Foreskin keratinocyte (primary cell): ENCODE measurements at places on chromosomes 11 and 22.

DNA sequence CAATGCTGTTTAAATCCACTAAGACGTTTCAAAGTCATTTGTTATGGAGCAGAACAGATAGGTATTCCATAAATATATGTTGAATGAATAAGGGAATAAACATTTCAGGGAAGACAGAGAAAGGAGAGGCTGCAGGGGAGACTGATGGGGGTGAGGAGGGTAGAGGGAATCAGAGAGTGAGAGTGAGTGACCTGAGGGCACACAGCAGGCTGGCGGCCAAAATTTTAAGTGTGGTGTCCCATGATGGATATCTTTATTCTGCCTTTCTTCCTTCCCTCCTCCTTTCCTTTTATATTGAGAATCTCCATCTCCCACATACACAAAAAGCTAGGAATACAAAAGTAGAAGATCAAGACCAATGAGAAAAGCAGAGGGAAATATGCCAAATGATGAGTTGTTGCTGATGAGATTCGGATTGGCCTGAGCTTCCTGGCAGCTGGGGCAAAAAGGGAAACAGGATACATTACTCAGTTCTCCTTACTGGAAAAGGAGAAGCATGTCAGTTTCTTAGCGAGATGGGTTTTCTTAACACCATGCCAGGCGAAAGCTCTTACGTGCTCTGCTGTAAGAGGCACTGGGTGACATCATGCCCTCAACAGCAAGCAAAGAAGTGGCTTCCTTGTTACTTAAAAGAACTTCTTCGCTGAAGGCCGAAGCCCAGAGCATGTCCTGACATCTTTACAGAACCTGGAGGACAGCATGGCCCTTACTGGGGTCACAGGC is 11.2 kb upstream of the CYTH4 start:
- no peak for DNase-seq

DNA sequence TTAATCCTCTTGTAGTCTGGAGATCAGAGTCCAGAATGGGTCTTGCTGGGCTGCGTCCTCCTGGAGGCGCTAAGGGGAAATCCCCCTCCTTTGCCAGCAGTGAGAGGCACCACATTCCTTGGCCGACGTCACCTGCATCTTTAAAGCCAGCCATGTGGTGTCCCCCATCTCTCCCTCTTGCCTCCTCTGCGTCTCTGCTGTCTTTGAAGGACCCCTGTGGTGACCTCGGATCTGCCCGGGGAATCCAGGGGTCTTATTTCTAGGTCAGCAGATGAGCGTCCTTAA is 27.2 kb upstream of the PARVB start:
- no peak for DNase-seq

DNA sequence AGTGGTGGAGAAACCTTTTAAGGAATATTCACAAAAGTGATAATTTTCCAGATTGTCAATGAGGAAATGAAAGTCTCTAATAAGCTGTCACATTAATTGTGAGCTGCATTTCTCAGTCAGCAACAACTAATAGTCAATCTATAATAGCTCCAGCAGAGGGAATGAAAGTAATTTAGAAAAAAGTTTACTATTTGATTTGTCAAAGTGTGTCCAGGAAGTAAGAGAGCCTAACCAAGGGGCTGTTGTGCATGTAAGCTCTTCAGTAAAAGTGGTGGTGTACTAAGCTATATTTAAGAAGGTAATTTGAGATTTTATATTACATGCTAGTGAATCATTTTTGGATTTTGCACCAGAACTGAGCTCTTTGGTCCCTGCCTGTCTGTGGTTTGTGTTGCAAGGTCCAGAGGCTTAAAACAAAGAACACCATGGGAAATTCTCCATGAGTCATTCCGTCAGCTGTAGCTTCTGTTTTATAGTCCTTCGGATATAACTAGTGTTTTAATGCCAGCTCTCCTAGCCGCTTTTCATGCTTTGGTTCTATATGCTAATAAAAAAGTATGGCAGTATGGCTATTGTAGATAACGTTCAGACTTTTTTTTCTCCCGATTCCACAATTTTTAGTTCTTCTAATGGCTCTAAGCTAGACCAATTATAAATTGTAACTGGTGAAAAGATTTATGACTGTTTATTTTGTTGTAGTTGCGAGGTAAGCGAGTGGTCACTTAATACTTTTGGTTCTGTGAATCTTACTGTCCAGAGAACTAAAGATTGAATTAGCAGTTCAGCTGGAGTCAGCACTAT is 64.6 kb downstream of the ARHGEF12 start:
- peak; percentile 97 for DNase-seq

DNA sequence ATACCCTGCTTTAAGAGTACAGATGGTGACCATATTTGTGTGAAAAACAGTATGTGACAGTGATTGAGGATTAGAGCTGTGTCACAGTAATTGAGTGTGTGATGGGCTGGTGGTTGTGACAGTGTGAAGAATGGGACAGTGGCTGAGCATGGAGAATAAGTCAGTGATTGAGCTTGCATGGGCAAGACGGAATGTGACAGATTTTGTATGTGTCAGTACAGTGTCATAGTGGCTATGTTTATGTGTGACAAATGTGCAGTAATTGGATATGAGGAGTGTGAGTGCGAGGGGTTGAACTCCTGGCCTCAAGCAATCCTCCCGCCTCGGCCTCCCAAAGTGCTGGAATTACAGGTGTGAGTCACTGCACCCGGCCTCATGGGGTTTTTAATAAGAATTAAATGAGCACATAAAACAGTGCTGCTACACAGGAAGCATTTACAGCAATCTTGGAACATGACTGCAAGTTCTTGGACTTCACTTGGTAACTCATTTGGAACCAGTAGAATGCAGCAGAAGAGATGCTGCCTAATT is 583 bp upstream of the RRAS2 start:
- no peak for DNase-seq

- DNase-seq = no peak
Observed at GRCh38 chr11:130029137-130029536, 26.5 kb upstream of the PRDM10 start.
